ENCODE measurements at places on chromosomes 3 and 15. TPM values are rescaled to one million over a fixed set of nuclear protein-coding genes. Genes with fewer than 3 reads are reported as not detected.
A peak's percentile ranks its signal among the peaks of the same experiment; 100 is the strongest.

The SYNM gene
- total RNA-seq: 8.6 TPM

The FANCD2OS gene
- total RNA-seq: not detected

The CLDN18 gene
- total RNA-seq: not detected

DNA sequence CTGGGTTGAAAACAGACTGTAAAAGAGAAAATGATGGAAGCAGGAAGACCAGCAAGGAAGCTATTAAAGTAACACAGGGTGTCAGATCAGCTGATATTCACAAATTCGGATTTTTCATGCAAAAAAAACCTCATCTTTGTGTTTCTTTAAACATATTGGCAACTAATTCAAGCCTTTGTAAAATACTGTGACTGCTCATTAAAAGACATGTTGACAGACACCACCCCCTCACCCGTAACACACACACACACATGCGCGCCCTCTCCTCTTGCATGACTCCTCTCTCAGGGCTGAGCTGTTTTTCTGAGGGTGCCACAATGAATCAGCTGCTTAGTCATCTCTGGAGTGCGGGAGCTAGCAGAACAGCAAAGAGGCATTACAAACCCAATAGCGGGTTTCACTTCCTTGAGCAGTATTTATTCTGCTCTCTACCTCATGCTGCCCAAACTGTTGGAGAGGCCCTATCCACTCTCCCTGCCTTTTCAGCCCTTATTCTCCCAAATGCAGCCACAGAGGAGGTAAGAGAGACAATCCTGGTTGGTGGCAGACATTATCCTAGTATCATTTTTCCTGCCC lies 35.8 kb upstream of the CCDC80 start:
- DNase-seq: peak; percentile 96
- no peak overlapping the region for H3K4me3 ChIP-seq
- H3K4me1 ChIP-seq: peaks cover 18% of the 10 kb centered on the region
- peak overlapping the region; percentile 82 for H3K27ac ChIP-seq

The TMEM45A gene
- total RNA-seq: 26.4 TPM

The KLHL6 gene
- total RNA-seq: not detected

The LRTM1 gene
- total RNA-seq: not detected

DNA sequence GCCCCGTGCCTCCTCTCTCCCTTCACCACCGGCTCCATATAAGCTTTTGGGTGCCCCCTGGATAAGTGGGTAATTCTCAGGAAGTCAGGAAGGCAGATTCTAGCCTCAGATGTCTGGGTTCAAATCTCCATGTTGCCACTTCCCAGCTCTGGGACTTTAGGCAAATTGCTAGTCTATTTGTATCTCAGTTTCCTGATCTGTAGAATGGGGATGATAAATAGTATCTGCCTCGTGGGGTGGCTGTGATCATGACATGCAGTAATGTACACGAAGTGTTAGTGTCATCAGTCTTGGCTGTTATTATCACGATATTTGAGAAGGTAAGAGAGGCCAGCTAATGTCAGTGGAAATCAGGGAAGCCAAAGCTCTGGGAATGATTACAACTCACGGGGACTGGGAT lies 43.3 kb downstream of the MUC4 start:
- no peak for DNase-seq
- no peak overlapping the region for H3K27ac ChIP-seq
- no peak overlapping the region for H3K4me3 ChIP-seq
- no peaks in the 10 kb centered on the region for H3K4me1 ChIP-seq
- H3K27me3 ChIP-seq: no peaks in the 10 kb centered on the region

DNA sequence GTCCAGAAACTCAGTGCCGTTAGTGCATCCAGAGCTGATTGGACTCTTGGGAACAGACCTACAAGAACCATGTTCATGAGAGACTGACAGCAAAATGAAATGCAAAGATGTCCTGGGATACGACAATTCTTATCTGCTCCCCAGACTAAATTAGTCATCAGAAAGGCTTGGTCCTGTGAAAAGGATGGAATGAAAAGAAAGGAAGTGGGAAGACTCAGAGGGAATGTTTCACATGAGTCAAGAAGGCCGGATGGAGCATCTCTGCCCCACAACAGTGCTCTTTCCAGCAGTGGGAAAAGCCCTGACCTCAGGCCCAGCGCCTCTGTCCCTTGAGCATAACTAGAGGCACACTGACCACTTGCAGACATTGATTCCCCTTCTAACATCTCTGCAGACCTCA lies 39.3 kb upstream of the UACA start:
- peak overlapping the region; percentile 4 for H3K27ac ChIP-seq
- H3K4me1 ChIP-seq: peaks cover 32% of the 10 kb centered on the region
- peak; percentile 90 for DNase-seq
- no peaks in the 10 kb centered on the region for H3K27me3 ChIP-seq
- H3K4me3 ChIP-seq: no peak overlapping the region
- H3K36me3 ChIP-seq: no peaks in the 10 kb centered on the region
